ENCODE measurements at places on chromosomes 6 and 20.
A peak's percentile ranks its signal among the peaks of the same experiment; 100 is the strongest.

DNA sequence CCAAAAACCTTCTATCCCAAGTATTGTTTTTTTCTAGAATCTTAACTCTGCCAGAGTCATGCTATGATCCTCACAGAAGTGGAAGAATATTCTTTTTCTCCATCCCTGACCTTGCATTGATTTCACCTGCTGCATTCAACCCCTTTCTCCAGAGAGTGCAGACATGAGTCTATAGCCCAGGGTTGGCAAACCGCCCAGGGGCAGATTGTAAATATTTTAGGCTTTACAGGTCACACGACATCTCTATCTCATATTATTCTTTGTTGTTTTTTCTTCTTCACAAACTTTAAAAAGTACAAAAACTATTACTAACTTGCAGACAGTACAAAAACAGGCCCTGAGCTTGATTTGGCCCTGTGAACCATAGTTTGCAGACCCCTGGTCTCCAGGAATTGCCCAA is 112.1 kb upstream of the ASF1A start:
- no peak for DNase-seq

GRCh38 chr20:36506253-36506652 is 35.1 kb upstream of the MYL9 start:
- no peak for DNase-seq

- no peak for DNase-seq
Measured at GRCh38 chr6:44219815-44220784, 3.3 kb upstream of the SLC29A1 start.

- DNase-seq = peak; percentile 60
Measured at GRCh38 chr6:109705258-109705657, 14.2 kb downstream of the FIG4 start.

DNA sequence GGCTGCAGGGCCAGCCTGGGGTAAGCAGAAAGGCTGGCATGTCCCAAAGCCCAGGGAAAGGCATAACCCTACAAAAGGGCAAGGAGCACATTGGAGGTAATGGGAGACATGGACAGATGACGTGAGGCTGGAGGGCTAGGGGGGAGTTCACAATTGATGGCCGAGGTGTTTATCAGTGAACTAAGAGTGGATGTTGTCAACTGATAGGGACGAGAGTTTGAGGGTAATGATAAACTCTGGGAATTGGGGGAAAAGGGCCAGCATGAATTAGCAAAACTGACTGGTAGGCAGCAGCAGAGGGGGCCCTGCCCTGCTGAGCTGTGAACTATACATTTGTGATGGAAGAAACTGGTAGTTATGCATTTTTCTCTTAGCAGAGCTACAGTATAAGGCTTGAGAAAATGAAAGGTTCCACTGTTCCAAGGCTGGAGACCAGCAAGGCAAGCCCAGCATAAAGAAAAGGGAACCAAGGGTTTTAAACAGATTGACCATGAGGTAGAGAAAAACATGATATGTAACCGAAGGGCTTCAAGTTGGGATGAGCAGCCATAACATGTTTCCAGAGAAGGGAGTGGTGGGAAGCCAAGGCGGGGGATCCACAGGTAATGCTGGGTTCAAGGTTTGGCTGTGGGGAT is 98.1 kb upstream of the MLN start:
- no peak for DNase-seq

Data from activated CD4-positive, alpha-beta T cell treated with anti-CD3 and anti-CD28 coated beads, Interleukin-2, amount 50 U/mL, for 4 hours (primary cell).